ENCODE measurements at places on chromosomes 5 and 9. TPM values are rescaled to one million over a fixed set of nuclear protein-coding genes. Genes with fewer than 3 reads are reported as not detected.

GRCh38 chr9:91206806-91207205, 154.9 kb downstream of the AUH start:
- H3K27me3 ChIP-seq, result no peaks in the 10 kb centered on the region
- peaks cover 18% of the 10 kb centered on the region for H3K4me1 ChIP-seq
- H3K27ac ChIP-seq, result no peak overlapping the region
- no peaks in the 10 kb centered on the region for H3K36me3 ChIP-seq
- no peak overlapping the region for H3K4me3 ChIP-seq

DNA sequence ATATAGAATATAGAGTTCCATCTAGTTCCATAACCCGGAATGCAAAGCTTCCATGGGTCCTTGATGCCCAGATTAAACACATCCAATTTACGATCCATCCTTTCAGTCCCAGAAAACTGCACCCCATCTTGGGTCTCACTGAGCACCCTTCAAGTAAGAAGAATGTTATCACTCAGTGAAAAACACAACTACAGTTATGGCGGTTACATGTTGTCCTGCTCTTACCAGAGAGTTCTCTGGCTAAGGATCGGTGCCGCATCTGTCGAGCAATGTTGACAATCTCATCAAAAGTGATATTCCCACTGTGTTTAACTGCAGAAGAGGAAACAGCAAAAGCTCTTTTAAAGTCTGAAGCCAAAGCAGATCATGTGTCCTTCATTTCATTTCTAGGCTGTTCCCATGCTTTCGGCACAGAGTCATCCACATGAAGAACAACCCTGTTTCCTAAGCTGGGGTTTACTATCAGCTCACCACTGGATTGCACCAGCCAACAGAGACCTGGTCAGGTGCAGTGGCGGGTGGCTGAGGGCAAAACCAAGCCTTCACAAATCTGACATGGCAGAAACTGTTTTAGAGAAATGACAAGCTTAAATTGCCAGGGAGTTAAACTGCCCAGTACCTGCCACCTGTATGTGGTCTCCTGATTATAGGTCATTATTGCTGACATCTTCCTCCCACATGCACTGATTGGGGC, 2.9 kb downstream of the RPL12 start:
- DNase-seq, result no peak
- H3K4me3 ChIP-seq, result no peak overlapping the region
- H3K27ac ChIP-seq, result no peak overlapping the region
- H3K27me3 ChIP-seq, result no peaks in the 10 kb centered on the region

GRCh38 chr9:36101916-36102741, 34.4 kb upstream of the GLIPR2 start:
- no peaks in the 10 kb centered on the region for H3K4me1 ChIP-seq
- no peaks in the 10 kb centered on the region for H3K27me3 ChIP-seq
- H3K27ac ChIP-seq, result no peak overlapping the region
- DNase-seq, result no peak

GRCh38 chr5:155091768-155092717, 78.5 kb downstream of the KIF4B start:
- H3K27ac ChIP-seq, result no peak overlapping the region
- H3K4me1 ChIP-seq, result no peaks in the 10 kb centered on the region
- no peaks in the 10 kb centered on the region for H3K36me3 ChIP-seq
- H3K4me3 ChIP-seq, result no peak overlapping the region

DNA sequence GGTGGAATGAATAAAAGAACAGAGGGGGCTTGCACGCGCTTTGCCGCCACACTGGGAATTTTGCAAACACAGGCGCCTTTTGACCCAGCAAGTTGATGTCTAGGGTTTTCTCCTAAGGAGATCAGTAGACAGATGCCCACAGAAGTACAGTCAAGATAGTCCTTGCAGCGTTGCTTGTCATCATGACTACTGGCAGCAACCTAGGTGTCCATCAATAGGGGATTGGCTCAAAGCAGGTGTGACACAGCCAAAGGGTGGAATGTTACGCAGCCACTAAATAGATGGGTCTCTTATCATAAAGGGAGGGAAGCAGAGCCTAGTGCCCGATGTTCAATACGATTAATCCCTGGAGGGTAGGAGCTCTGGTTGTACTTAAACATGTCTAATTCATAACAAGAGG, 63.8 kb upstream of the GGTA1 start:
- no peaks in the 10 kb centered on the region for H3K36me3 ChIP-seq
- no peak for DNase-seq
- peaks cover 3% of the 10 kb centered on the region for H3K27me3 ChIP-seq
- peaks cover 5% of the 10 kb centered on the region for H3K4me1 ChIP-seq

- no peaks in the 10 kb centered on the region for H3K36me3 ChIP-seq
- no peaks in the 10 kb centered on the region for H3K27me3 ChIP-seq
- DNase-seq, result no peak
Measured at GRCh38 chr9:5446451-5447236, 3.7 kb upstream of the CD274 start.

- no peaks in the 10 kb centered on the region for H3K27me3 ChIP-seq
- H3K4me1 ChIP-seq, result peaks cover 26% of the 10 kb centered on the region
- no peak for DNase-seq
Measured at GRCh38 chr9:16628413-16628812, 242.1 kb downstream of the BNC2 start.

DNA sequence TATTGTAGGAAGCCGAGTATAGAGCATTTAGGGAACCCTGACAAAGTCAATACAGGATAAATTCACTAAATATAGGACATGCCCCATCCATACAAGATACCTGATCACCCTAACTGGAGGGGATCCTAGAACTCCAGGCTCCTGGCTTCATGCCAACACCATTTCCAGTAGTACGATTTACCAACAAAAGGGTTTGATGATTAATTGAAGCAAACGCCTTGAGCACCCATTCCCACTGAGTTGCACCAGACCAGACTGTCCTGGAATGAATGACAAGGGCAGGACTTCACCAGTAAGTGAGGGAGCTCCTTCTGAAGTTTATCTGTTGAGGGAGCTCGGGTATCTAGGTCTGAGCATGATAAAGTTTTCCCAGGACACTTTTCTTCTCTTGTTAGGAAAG, 327.2 kb upstream of the MSX2 start:
- no peak overlapping the region for H3K27ac ChIP-seq
- no peak overlapping the region for H3K4me3 ChIP-seq
- H3K4me1 ChIP-seq, result no peaks in the 10 kb centered on the region
- no peak for DNase-seq

- H3K27me3 ChIP-seq, result peaks cover 28% of the 10 kb centered on the region
- no peak for DNase-seq
- no peak overlapping the region for H3K27ac ChIP-seq
- no peaks in the 10 kb centered on the region for H3K36me3 ChIP-seq
Measured at GRCh38 chr9:131008563-131008908, 438 bp upstream of the LAMC3 start.

DNA sequence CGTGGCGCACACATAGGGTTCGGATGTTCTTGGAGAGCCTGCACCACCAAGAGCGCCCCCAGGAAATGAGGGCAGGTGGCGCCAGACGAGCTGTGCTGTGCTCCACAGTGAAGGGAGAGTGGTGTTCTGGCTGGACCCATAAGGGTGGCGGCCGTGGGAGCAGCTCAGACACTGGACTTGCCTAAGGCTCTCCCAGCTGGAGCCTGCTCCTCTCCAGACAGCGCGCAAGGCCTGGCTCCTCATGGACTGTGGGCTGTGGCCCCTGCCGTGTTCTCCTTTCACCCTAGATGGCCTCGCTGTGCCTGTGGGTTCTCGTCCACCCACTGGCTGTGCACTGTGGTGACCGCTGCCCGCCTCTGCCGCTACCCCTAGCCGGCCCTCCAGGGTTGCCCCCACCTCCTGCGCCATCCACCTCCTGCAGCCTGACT, 92.9 kb downstream of the EHMT1 start:
- H3K4me3 ChIP-seq, result no peak overlapping the region
- no peak overlapping the region for H3K27ac ChIP-seq
- peaks cover 2% of the 10 kb centered on the region for H3K4me1 ChIP-seq
- H3K27me3 ChIP-seq, result no peaks in the 10 kb centered on the region
- peaks cover 35% of the 10 kb centered on the region for H3K36me3 ChIP-seq
- no peak for DNase-seq

GRCh38 chr5:72427488-72428437, 79.4 kb downstream of the ZNF366 start:
- no peak for DNase-seq
- no peaks in the 10 kb centered on the region for H3K4me1 ChIP-seq
- no peak overlapping the region for H3K27ac ChIP-seq
- H3K4me3 ChIP-seq, result no peak overlapping the region
- no peaks in the 10 kb centered on the region for H3K27me3 ChIP-seq

- no peak overlapping the region for H3K4me3 ChIP-seq
- H3K27ac ChIP-seq, result no peak overlapping the region
- H3K4me1 ChIP-seq, result peaks cover 17% of the 10 kb centered on the region
- H3K27me3 ChIP-seq, result no peaks in the 10 kb centered on the region
- no peak for DNase-seq
Measured at GRCh38 chr9:104970271-104970987, 42.5 kb upstream of the ABCA1 start.

DNA sequence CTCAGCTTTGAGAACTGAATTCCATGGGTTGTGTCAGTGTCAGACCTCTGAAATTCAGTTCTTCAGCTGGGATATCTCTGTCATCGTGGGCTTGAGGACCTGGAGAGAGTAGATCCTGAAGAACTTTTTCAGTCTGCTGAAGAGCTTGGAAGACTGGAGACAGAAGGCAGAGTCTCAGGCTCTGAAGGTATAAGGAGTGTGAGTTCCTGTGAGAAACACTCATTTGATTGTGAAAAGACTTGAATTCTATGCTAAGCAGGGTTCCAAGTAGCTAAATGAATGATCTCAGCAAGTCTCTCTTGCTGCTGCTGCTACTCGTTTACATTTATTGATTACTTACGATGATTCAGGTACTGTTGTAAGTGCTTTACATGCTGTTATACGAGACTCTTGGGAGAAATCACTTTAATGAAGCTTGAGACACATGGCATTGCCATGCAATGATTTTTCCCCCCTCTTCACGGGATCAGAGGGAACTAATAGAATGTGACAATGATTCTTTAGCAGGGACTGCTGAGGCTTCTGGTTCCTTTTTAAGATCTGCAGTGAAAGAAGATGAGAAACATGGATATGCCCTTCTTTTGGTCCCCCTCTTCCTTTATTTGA, 63.8 kb downstream of the PTTG1 start:
- no peak overlapping the region for H3K27ac ChIP-seq
- no peaks in the 10 kb centered on the region for H3K4me1 ChIP-seq
- no peak for DNase-seq
- no peak overlapping the region for H3K4me3 ChIP-seq

The CNOT8 gene
- total RNA-seq, result 75.5 TPM

The BARHL1 gene
- total RNA-seq, result not detected

The ARHGEF37 gene
- total RNA-seq, result 1.1 TPM

The CCNJL gene
- 1.7 TPM for total RNA-seq

The FAM200C gene
- total RNA-seq, result 4.1 TPM

The CD274 gene
- 21.7 TPM for total RNA-seq

The RMRP gene
- total RNA-seq, result 22,838 TPM

Data from thymus (tissue), 14 donors.